ENCODE measurements at places on chromosomes 3 and 15.

- DNase-seq, result no peak
These were observed 123.6 kb upstream of the PFN2 start for GRCh38 chr3:150094150-150094933.

DNA sequence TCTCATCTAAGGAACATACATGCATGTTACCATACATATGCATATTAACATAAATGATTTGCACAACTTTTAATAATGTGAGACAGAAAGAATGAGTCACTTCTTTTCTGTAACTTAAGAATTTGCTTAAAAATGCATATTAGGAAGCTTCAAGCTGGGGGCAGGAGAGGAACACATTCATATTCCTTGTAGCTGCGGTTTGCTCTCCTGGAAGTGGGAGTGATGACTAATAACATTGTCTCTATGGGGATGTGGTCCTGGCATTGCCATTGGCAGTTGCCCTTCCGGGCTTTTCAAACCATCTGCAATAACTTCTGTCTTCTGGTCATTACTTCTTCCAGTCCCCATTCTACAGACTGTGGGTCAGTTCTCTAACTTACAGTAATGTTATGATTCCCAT lies 15.6 kb downstream of the CHST2 start:
- peak; percentile 60 for DNase-seq

DNA sequence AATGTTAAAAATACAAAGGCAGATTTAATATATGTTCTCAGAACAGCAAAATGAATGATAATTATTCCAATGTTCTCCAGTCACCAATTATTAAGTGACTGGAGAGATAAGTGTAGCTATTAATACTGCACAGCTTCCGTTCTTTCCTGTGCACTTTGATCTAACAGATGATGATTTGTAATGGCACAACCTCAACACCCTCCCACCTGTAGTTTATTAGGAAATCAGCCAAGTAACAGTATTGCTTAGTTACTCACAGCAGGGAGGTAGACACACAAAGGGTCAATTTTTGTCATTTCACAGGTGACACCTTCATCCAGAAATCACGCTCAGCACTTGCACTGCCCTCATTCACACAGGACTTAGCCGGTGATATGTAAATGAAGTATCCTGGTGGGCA lies 688.1 kb downstream of the EPHA3 start:
- DNase-seq, result no peak

- no peak for DNase-seq
These were observed 188.5 kb downstream of the FAM43A start for GRCh38 chr3:194874206-194874605.

DNA sequence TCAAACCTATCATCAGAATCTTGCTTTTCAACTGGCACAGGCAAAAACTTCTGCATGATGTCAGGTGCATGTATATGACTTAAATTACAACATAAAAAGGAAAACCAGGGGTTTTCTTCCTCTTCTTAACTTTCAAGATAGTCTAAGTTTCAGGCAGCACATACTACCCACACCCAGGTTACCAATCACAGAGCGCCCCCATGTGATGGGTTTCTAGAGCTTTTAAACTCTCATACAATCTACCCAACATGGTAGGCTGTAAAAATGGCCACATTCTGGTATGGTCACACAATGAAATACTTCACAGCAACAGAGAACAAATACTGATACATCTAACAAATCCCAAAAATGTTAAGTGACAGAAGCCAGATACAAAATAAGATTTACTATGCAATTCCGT lies 7.4 kb downstream of the MESD start:
- DNase-seq, result peak; percentile 47

- no peak for DNase-seq
These were observed 16.3 kb upstream of the SLC41A3 start for GRCh38 chr3:126100269-126100633.

- no peak for DNase-seq
These were observed 1.8 kb upstream of the RASGRF1 start for GRCh38 chr15:79092382-79092781.

DNA sequence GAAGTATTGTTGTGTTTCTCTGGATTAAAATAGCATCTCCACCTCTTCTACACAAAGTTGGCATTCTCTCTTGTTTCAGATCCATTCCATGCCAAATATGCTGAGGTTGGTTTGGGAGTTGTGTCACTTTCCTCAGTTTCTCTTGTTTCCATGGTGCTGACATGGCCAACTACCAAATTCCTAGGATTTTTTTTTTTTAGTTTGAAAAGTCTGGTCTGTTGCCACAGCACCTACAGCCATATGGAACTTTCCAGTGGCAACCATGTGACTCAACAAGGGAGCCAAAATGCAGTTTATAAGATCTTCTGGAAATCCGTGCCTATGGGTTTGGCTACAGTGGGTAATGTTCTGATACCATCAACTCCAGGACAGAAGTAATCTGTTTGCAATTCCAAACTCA lies 96.0 kb upstream of the CLSTN2 start:
- no peak for DNase-seq

DNA sequence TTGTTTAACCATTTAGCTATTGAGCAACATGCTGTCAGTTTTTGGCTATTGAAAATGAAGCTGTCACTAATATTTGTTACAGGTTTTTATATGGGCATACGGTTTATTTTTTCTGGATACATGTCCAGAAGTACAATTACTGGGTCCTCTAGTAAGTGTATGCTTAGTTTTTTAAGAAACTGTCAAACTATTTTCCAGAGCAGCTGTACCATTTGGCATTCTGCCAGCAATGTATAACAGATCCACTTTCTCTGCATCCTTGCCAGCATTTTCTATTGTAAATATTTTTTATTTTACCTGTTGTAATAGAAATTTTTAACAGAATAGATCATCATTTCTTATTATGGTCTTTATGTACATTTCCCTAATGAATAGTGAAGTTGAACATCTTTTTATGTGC lies 658.8 kb downstream of the EDEM1 start:
- DNase-seq, result no peak

- no peak for DNase-seq
These were observed 80.5 kb downstream of the SNRK start for GRCh38 chr3:43366885-43367284.

- no peak for DNase-seq
These were observed 59.7 kb upstream of the CCDC50 start for GRCh38 chr3:191269289-191270085.

DNA sequence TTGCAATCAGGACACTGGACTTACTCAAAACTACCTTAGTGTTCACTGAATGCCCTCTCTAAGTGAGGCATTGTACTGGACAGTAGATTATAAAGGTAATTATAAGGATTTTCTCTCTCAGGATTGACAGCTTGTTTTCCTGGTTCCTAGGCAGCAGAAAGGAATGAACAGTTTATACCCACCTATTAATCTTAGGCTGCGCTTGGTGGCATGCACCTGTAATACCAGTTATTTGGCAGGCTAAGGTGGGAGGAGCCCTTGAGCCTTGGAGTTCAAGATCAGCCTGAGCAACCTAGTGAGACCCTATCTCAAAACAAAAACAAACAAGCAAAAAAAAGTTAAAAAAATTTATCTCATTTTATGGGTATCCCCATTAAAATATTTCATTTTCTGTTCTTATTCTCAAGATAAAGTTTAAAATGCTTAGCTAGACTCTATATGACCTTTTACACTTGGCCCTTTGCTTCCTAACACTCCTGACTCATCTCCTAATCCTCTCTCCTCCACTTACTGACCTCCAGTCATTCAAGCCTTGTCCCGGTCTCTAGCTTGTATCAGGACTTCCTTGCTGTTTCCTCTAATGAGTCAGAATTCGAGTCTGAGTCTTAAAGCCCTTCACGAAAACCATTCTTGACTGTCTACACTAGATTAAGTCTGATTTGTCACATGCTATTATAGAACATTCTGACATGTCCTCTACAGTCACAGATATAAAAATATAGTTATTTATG lies 348.6 kb downstream of the NLGN1 start:
- DNase-seq, result no peak

- no peak for DNase-seq
These were observed 25.6 kb upstream of the LARS2 start for GRCh38 chr3:45362758-45363157.

- DNase-seq, result peak; percentile 11
These were observed 154.4 kb downstream of the TUSC7 start for GRCh38 chr3:116863822-116864589.

GRCh38 chr3:167967257-167968036 lies 128.3 kb downstream of the GOLIM4 start:
- DNase-seq, result no peak

DNA sequence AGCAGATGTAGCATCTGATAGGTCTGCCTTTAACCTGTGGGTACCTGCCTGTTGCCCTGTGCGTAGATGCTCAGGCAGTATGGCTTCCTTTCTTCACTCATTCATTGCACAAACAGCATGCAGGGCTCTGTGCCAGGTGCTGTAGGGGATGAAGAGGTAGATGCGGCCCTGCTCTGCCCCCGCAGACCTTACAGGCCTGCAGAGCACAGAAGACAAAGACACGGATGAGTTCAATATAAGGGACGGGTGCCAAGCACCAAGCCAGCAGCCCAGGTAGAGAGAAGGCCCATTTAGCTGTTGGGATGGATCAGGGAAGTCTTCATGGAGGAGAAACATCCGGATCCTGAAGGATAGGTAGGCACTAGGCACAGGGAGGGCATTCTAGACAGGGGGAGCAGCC lies 69.4 kb downstream of the AAGAB start:
- DNase-seq, result no peak

GRCh38 chr3:109899925-109900324 lies 562.6 kb upstream of the DPPA4 start:
- no peak for DNase-seq

- no peak for DNase-seq
These were observed 6.2 kb downstream of the MGA start for GRCh38 chr15:41666353-41666920.

DNA sequence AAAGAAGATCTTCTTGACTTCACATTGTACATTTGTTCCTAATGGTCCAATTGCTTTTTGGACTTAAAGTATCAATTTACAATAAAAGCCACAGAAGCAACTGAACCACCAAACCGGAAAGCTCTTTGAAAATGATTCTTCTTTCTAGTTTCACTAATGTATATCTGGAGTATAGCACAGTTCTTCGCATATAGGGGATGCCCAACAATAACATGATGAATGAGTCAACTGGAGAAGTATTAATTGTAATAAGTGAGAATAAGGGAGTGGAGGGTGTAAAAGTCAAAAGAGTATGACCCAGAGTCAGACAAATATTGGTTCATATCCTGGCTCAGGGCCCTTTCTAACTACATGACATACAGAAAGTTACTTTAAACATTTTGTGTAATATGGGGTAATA lies 425.2 kb downstream of the ZBTB20 start:
- DNase-seq, result no peak

DNA sequence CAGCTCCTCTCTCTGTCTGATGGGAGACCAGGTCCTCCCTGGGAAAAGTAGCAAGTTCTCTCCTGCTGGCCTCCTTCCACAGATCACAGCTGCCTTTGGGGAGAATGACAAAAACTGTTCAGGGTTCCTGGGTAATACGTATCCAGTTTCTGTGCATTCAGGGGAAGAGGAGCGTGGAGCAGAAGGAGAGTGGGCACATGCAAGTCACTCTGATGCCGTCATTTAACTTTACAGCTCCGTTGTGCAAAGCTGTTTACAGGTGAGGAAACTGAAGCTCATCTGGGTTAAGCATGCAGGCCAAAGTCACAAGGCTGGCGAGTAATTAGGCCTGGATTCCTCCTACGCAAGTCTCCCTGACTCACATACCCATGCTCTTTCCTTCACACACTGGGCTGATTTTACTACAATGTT lies 7.5 kb upstream of the TM4SF1 start:
- no peak for DNase-seq

DNA sequence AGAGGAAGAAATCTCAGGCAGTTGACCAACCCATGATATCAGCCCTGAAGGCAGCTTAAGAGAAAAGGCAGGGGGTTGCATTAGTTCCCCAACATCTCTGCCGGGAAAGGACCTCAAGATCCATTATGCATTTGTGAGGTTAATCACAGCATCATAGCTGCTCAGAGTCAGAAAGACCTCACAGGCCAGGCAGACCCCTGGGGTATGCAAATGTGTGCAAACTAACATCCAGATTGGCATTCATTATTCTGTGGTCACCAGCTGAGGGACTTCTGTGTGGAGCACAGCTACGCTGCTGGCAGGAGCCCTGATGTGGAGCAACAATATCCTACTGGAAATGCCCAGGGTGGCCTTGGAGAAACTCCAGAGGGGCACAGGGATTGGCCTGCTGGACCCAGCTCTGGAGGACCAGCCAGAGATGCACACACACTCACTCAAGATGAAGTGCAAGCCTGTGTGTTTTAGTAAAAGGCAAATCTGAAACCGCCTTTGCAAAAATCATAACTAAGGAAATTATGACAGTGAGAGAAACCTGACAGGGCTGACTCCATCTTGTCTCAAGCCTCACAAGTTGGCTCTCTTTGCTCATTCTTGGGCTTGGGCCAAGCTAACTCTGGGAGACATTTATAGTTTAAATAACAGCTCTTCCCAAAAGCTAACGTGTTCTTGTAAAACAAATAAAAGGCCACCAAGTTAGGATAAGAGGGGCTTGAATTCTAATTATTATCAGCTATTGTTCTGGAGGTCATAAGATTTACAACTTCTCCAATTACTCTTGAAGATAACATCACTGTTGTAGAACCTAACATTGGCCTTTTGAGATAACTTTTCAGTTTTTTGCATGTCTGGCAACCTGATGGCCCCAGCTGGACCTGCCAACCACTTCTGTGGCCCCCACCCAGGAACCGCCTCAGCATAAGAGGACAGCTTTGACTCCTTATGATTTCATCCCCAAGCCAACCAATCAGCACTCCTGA lies 257.1 kb downstream of the UACA start:
- no peak for DNase-seq

DNA sequence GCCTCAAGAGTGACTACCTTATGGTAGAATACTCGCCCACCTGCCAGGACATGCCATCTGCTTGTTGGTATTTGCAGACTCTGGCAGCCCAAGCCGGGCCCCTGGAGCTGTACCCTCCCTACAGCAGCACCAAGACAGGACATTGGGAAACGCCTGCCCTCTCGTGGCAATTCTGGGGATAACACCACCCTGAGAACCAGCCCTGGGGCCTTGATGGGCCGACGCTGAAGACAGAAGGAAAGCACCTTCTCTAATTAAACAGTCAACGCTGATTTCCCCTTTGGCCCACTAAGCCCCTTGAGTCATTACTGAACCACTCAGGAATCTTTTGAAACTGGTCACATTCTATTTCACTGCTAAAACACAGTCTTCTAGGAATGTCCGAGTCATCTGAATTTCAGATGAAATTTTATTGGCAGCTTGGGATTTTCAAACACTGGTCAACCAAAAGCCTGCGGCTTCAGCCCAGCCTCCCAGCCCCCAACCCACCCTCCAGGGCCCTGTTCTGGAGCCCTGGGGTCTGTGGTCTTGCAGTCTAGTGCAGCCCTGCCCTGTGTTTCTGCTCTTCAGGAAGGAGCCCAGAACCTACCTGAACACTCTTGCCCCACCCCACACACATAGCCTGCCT lies 91.3 kb downstream of the TMEM266 start:
- peak; percentile 95 for DNase-seq

Data from KBM-7 (cell line).